ENCODE measurements at places on chromosomes 3 and 15.

- no peak for DNase-seq
Measured at GRCh38 chr3:9468460-9468859, 71.0 kb downstream of the SETD5 start.

- DNase-seq, result no peak
Measured at GRCh38 chr3:197926418-197926817, 23.6 kb upstream of the RPL35A start.

- DNase-seq, result peak; percentile 70
Measured at GRCh38 chr15:85485956-85486567, 105.7 kb downstream of the AKAP13 start.

DNA sequence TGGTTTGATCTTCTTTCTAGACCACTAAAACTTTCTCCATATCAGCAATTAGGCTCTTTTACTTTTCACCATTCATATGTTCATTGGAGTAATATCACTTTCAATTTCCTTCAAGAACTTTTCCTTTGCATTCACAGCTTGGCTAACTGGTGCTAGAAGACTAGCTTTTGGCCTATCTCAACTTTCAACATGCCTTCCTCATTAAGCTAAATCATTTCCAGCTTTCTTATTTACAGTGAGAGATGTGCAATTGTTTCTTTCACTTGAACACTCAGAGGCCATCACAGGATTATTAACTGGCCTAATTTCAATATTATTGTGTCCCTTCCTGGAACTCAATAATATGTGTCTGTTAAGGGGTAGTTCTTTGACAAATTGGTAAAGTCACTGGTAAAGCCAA is 42.8 kb upstream of the PLOD2 start:
- DNase-seq, result no peak

DNA sequence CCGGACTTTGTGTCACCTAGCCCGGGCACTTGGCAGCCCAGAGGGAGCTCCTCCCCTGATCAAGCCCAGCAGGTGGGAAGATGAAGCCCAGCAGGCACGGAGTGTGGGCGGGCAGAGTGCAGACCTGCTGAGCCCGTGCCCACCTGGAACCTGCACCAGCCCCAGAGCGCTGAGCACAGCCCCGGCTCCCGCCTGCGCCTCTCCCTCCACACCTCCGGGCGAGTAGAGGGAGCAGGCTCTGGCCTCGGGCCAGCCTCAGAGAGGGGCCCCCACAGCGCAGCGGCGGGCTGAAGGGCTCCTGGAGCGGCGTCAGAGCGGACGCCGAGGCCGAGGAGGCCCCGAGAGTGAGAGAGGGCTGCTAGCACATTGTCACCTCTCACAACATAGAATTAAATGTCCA is 257.7 kb downstream of the VGLL3 start:
- DNase-seq, result no peak

DNA sequence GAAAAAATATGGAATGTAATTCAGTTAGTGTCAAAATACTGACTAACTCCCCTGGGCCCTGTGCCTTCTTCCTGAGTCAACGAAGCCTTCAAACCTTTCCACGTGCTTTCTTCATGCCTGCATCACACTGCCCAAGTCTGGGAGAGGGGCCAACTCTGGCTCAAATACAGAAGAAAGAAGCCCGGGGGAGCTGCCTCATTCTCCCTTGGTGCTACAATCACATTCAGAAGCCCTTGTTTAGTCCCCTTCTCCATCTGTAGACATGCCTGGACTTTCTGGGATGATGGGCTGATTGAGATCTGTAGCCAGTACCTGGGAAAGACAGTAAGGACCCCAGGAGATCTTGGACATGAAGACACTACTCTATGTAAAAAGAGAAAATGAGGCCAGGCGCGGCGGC is 77.8 kb upstream of the GSK3B start:
- DNase-seq, result no peak
